Small intestine (tissue), 16 donors: ENCODE measurements at places on chromosomes 4 and X.

- no peaks in the 10 kb centered on the region for H3K4me1 ChIP-seq
- H3K4me3 ChIP-seq: no peak overlapping the region
- H3K36me3 ChIP-seq: no peaks in the 10 kb centered on the region
- no peaks in the 10 kb centered on the region for H3K27me3 ChIP-seq
- H3K27ac ChIP-seq: peak overlapping the region; percentile 51
These were observed 21.4 kb downstream of the REELD1 start for GRCh38 chr4:146235654-146236177.

DNA sequence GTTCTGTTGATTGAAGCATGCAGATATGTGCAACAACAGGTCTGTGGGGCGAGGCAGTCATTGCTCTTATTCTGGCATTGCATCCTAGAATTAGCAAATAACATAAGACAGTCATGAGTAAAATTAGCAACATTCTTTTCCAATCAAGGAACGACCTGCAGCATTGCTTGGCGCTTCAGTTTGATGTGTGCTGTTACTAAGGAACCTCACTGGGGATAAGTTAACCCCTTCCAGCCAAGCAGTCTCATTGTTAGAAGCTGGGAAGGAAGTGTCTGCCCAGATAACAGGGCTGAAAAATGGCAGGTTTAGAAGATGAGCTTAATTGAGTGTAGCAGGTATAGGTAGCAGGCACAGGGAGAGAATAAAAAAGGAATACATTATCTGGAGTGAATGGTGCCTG lies 55.4 kb downstream of the RBM46 start:
- peak; percentile 3 for DNase-seq
- H3K36me3 ChIP-seq: no peaks in the 10 kb centered on the region
- peaks cover 3% of the 10 kb centered on the region for H3K4me1 ChIP-seq
- H3K27ac ChIP-seq: no peak overlapping the region

DNA sequence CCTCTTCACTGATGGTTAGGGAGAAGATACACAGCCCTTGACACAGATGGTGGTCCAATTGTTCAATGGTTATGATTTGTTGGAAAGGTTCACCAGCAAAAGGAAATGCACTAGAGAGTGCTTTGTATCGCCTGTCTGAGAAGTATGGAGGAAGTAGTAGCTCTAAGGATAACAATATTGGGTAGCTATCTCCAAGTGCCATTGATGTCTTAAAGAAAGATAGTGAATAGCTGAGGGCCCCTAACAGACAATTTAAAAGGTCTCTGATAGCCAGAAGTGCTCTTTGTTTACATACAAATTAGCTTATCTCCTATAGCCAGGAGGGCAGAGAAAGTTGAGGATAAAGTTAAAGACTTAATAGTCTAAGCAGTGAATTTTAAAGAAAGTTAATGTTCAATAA lies 33.9 kb upstream of the BLTP1 start:
- H3K4me3 ChIP-seq: no peak overlapping the region
- DNase-seq: no peak
- H3K36me3 ChIP-seq: no peaks in the 10 kb centered on the region
- H3K27ac ChIP-seq: no peak overlapping the region
- H3K27me3 ChIP-seq: peaks cover 2% of the 10 kb centered on the region
- no peaks in the 10 kb centered on the region for H3K4me1 ChIP-seq

- H3K27ac ChIP-seq: no peak overlapping the region
- no peaks in the 10 kb centered on the region for H3K27me3 ChIP-seq
- no peaks in the 10 kb centered on the region for H3K36me3 ChIP-seq
- no peaks in the 10 kb centered on the region for H3K4me1 ChIP-seq
These were observed 184.2 kb upstream of the HCCS start for GRCh38 chrX:10926891-10927290.

DNA sequence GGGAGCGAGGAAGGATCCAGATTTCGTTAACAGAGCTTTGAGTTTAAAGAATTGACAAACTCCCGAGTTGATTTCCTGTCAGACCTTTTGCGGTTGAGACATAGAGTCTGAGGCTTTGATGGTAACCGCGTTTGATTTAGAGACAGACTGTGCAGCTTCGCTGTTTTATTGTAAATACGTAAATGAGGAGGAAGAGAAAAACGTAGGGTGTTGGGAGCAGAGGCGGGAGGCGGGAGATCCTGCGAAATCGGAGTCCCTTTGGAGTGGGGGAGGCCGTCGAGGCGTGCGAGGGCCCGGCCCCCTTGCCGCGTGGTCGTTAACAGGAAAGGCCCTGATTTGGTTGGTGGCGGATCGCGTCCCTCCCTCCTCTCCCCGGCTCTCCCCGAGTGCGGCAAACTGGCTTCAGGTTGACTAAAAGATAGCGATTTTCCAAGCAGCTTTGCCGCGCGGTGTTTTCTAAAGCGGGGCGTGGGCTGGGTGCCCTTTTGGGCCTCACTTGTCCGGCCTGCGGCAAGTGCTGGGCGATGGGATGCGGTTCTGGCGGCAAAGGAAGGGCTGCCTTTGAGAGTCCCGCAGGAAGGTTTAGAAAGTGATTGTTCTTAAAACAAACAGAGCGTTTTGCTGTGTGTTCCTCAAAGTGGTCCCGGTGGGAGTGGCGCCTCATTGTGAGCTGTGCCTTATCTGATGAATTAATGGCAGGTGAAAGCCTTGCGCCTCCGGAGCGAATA lies 857 bp downstream of the SCML1 start:
- peak overlapping the region; percentile 42 for H3K27ac ChIP-seq
- H3K4me3 ChIP-seq: peak overlapping the region; percentile 46
- H3K4me1 ChIP-seq: peaks cover 7% of the 10 kb centered on the region
- no peaks in the 10 kb centered on the region for H3K36me3 ChIP-seq
- peak; percentile 27 for DNase-seq

- no peaks in the 10 kb centered on the region for H3K36me3 ChIP-seq
- H3K4me3 ChIP-seq: no peak overlapping the region
- H3K4me1 ChIP-seq: no peaks in the 10 kb centered on the region
- no peak overlapping the region for H3K27ac ChIP-seq
These were observed 65.2 kb downstream of the PARM1 start for GRCh38 chr4:74997948-74998729.
